ENCODE measurements at places on chromosomes 7 and 10.

DNA sequence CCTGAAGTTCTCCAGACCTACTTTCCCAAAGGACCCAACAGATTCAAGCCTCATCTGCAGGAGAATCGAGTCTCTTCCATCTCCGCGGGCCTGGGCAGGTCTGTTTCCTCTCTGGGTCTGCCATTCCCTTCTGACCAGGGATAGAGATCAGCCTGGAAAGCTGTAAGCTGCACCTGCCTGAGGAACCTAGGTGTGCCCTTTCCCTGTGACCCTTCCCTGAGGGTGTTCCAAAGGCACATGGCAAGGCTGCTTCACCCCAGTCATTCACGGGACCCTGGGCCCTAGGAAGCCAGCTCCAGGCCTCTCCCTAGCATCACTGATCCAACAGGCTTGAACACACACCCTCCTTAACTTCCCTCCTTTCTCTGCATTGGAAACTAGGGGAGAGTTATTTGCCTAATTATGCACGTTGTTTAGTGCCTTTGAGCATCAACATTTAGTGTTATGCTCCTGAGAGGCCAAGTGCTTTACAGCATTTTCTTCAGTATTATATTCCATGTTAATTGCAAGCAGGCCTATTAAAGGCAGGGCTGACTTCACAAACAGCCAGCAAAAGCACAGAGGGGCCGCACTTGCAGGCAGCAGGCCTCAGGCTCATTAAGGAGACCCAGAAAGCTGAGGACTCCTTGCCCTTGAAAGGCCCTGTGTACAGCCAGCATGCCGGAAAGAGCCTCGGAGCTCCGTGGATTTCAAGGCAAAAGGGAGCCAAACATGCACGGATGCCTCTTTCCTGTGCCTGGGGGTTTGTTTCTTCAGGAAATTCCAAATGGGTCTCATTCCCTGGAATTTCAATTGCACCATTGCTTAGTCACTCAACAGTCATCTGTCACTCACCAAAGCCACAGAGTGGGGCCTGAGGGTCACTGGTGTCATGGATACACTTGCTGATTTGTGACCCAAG, 91.0 kb upstream of the FAM20C start:
- peak; percentile 35 for DNase-seq

DNA sequence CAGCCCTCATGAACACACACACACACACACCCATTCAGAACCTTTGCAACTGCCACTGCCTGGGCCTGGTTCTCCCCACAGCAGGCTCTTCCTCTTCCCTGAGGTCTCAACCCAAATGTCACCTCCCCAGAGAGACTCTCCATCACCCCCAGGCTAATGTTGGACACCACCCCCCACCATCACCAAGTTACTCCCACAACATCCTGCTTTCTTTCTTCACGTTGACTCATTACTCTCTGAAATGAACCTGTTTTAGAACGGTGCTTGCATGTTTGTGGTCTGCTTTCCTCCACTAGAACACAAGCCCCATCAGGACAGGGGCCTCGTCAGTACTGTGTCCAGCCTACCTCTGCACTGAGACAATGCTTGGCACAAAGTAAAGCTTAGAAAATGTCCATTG, 16.0 kb downstream of the AFAP1L2 start:
- DNase-seq, result no peak

- DNase-seq, result peak; percentile 53
Observed at GRCh38 chr7:82017334-82017943, 247.6 kb upstream of the HGF start.

DNA sequence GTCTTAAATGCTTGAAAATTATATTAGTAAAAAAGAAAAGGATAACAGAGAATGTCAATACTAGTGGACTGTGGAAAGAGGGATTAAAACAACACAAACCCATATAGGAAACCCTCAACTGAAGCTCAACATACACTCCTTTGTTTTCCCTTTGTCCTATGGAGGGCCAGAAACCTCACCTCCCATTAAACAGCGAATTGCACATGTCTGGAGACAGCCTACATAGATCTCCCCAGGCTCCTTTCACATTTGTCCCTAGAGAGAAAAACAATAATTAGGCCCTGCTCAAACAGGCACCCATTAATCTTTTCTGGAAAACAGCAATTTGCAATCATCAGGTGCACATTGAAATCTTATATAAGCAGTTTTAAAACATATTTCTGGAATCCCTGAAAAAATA, 87.6 kb upstream of the SEMA3D start:
- no peak for DNase-seq

- DNase-seq, result no peak
Observed at GRCh38 chr7:95340491-95340890, 16.2 kb upstream of the PON1 start.

DNA sequence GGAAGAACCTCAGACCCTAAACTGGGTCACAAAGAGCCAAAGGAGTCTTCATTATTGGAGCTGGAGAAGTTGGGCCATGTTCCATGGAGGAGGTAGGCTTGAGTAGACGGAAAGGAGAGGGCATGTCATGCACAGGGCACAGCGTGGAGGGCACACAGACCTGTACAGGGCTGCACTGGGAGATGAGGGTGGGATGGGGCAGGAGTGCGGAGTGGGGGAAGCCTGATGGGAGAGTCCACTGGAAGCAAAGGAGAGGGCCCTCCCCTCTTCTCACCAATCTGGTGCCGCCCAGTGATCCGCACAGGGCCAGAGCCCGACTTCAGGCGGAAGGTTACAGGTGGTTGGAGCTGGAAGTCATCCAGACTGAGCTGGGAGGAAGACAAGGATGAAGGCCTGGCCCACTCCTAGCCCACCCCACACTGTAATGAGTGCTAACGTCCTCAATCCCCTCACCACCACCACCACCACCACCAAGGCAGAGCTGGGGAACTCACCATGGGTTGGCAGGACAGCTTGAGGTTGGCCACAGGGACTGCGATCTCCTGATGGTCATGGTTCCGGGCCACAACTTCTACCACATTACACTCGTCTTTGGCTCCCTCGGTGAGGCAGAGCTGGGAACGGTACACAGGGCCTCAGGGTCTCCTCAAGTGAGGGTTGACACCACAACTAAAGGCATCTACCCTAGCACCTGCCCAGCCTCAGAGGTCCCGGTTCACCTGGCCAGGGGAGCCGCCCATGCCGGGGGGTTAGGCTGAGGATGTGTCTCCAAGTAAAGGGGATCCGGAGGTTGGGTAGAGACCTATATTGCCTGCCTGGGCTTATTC, 1.0 kb downstream of the NPM3 start:
- no peak for DNase-seq

DNA sequence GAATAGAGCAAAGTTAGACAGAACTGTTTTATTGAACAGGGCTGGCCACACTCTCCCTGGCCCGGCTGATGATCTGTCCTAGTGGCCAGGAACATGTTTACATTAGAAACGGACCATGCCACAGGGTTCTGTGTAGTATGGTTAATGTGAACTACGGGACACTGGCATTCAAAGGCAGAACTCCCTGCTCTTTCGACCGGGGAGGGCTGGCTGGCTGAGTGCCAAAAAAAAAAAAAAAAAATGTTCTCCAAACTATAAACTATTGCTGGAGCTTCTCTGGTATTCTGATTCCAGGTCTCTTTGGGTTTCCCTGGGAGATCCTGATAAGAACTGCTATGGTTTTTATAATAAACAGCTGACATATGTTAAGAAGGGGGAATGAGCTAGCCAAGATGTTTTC, 1262.6 kb upstream of the SORCS1 start:
- DNase-seq, result no peak

DNA sequence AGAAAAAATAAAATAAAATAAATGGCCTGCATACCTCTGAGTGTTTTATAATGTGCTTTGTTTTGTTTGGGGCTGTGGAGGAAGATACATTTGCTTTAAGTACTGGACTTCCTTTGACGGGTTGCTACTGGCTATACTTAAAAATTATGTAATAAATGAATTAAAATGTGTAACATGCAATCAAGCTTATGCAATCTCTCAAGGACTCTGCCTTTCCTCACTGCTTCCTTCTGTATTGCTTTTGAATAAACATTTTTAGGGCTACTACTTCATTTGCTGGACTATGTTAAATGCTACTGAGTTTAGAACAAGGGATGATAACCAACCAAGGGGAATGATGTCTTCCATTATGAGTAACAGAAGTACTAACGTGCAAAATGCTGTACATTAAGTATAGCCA, 91.6 kb downstream of the ETV1 start:
- peak; percentile 54 for DNase-seq

- DNase-seq, result no peak
Observed at GRCh38 chr7:96836456-96836855, 126.8 kb upstream of the SEM1 start.

DNA sequence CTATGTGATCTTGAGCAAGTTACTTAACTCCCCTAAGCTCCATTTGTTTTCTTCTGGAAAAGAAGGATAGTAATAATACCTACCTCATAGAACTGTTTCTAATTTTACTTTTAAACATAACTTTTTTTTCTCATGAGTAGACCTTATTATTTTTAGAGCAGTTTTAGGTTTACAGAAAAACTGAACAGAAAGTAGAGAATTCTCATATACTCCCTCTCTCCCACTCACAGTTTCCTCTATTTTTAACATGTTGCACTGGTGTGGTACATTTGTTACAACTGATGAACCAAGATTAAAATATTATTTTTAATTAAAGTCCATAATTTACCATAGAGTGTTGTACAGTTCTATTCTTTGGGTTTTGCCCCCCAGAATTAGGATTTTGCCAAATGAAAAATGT, 221.3 kb upstream of the CSTF2T start:
- DNase-seq, result no peak

GRCh38 chr7:90178679-90179278, 24.5 kb downstream of the STEAP1 start:
- peak; percentile 68 for DNase-seq

DNA sequence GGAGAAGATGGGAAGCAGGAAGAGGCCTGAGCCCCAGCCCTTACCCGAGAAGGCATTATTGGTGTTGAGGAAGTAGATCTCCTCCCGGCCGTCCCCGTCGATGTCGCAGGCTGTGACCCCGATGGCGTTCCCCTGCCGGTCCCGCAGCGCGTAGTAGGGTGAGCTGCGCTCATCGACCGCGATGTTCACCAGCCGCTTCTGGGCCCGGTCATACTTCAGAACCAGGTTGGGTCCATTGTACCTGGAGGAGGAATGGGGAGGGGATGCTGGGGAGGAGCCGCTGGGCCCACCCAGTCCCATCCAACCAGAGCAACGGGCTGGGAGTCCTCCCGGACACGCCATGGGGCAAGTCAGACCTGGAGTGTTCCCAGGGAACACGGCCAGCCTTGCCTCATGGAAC, 86.5 kb downstream of the GOLGA7B start:
- no peak for DNase-seq

GRCh38 chr7:134104166-134104565, 23.0 kb upstream of the LRGUK start:
- DNase-seq, result no peak

DNA sequence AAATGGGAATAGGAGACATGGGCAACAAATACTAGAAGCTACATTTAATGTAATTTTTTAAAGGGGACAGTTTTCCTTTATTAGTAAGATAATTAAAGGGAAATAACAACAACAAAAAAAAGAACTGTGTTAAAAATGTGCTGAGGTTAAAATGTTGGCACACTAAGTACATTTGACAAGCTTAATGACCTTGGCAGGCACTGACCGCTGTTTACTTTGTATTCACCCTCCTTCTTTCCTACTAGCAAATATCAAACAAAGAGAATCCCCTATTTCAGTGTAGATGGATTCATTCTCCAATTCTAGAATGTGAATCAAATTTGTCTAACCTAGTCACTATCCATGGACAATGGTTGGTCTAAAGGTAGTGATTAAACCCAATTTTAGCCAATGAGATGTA, 77.5 kb upstream of the TOMM7 start:
- DNase-seq, result no peak

DNA sequence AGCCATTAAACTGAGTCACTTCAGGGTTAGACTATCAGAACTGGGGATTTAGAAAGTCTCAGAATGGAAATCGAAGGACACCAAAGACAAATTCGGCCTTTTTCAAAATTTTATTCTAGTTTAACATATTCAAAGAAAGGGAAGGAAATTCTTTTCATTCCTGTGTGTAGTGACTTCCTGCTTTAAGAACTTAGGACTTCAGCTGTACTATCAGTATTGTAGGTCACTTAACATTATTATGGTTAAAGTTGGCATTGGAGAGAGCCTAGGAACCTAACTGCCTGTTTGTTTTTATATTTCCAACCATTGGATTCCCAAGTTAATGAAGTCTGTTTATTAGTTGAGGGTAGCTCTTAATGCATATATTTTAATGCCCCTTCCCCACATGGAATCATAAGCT, 63.7 kb downstream of the PTEN start:
- peak; percentile 44 for DNase-seq

- no peak for DNase-seq
Observed at GRCh38 chr10:47260505-47261111, 39.4 kb upstream of the GDF10 start.

- DNase-seq, result no peak
Observed at GRCh38 chr10:97570146-97570788, 2.3 kb upstream of the ANKRD2 start.

GRCh38 chr10:43267811-43268210, 946 bp upstream of the RASGEF1A start:
- no peak for DNase-seq

DNA sequence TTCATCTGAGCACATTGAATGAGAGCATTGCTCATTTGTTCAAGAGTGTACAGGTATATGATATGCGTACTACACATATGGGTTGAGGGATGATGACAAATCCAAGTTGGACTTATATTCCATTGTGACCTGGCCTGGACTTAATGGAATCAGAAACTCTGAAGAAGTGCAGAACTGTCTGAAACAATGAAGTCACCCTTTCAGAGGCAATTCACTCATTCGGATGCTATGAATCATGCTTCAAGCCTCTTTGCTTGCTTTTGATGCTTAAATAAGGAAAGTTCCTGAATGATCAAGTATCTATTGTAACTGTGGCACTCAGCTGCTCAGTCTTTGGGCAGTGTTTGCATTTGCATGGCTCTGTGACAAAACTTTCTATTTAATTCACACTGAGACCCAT, 93.4 kb downstream of the ZNF365 start:
- peak; percentile 45 for DNase-seq

- no peak for DNase-seq
Observed at GRCh38 chr7:140236626-140237025, 59.8 kb upstream of the KDM7A start.

- no peak for DNase-seq
Observed at GRCh38 chr7:130953196-130953595, 219.2 kb upstream of the KLF14 start.

DNA sequence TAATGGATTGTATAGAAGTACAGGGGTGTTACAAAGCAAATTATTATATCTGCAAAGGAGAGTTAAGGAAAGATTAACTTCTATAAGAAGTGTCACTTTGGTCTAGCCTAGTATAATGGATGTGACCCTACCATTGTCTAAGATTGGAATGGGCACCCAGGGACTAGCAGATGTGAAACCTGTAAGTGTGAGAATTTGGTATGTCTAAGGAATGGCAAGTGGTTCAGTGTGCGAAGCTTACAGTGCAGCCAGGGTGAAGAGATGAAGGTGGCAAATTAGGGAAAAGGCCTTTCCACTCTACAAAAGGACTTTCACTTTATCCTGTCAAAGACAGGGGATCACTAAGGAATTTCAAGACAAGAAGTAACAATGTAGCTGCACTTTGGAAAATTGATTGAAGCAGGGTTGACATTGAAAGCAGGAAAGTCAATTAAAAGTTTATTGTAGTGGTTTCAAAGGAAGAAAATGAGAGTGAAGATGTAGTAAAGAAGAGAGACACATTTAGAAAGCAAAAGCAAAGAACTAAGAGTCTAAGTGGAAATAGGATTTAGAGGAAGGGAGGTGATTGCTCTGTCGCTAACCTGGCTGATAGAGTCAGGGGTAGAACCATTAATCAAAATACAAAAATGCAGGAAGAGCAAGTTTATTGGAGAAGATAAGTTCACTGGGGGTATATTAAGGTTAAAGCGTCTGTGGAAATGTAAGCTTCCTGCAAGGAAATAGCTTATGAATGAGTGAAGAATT, 47.4 kb downstream of the KCND2 start:
- no peak for DNase-seq

GRCh38 chr10:52780391-52781155, 8.0 kb upstream of the MBL2 start:
- no peak for DNase-seq
